Adrenal gland (tissue), 19 donors: ENCODE measurements at places on chromosomes 7 and 10. TPM values are rescaled to one million over a fixed set of nuclear protein-coding genes. Genes with fewer than 3 reads are reported as not detected.

DNA sequence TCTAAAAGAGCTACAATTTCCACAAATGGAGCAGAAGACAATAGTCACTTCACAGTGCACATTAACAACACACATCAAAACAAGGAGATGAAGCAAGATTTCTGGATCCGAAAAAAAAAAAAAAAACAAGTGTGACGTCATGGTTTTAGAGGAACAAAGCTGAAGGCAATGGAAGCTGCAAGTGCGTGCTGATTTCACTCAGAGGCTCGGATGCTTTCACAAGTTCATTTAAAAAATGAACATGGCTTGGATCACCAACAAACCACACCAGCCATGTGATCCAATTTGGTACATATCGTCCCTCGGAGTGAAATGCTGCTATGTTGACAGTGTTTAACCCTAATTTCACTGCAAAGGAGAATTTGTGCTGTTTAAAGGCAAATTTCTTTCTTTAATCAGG, 337.0 kb upstream of the PRKCQ start:
- DNase-seq, result no peak

DNA sequence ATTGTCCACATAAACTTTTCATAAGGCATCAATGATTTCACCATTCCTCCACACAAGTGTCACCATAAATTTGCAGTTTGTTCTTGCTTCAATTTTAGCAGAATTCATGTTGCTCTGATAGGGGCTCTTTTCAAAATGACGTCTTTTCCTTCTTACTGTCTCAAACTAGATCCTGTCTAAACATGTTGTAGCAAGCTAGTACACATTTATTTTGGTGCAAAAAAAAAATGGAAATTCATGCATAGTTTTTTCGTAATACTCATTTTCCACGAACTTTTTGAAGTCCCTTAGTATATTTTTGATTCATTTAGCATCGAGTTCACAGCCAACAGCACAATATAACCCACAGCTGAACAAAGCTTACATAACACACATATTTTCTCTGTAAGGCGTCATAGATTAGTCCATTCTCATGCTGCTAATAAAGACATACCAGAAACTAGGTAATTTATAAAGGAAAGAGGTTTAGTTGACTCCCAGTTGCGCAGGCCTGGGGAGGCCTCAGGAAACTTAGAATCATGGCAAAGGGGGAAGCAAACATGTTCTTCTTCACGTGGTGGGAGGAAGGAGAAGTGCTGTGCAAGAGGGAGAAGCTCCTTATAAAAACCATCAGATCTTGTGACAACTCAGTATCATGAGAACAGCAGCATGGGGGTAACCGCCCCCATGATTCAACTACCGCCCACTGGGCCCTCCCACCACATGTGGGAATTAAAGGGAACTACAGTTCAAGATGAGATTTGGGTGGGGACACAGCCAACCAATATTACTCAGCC, 301.5 kb downstream of the CCDC3 start:
- DNase-seq, result no peak

DNA sequence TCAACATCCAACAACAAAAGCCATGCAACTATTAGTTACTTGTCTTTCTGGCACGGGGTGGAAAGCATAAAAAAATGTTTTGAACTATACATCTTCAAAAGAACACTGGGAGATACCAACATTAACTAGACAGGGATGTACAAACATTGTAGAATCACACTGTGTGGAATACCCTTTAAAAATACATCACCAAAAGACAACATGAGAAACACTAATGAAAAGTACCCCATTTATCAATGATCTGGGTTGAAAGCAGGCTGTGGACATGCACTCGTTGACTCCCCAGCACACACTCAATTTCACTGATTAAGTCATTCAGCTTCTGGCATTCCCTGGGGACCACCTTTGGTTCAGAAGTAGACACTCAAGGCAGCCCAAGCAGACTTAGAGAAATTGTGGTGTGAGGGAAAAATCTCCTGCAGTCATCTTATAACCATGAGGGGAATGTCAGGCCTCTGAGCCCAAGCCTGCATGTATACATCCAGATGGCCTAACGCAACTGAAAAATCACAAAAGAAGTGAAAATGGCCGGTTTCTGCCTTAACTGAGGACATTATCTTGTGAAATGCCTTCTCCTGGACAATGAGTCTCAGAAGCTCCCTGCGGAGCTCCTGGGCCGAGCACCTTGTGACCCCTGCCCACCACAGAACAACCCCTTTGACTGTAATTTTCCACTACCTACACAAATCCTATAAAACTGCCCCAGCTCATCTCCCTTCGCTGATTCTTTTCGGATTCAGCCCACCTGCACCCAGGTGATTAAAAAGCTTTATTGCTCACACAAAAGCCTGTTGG, 53.0 kb downstream of the CACUL1 start:
- no peak for DNase-seq

- DNase-seq, result no peak
Measured at GRCh38 chr10:79063071-79063491, 5.7 kb upstream of the ZMIZ1 start.

DNA sequence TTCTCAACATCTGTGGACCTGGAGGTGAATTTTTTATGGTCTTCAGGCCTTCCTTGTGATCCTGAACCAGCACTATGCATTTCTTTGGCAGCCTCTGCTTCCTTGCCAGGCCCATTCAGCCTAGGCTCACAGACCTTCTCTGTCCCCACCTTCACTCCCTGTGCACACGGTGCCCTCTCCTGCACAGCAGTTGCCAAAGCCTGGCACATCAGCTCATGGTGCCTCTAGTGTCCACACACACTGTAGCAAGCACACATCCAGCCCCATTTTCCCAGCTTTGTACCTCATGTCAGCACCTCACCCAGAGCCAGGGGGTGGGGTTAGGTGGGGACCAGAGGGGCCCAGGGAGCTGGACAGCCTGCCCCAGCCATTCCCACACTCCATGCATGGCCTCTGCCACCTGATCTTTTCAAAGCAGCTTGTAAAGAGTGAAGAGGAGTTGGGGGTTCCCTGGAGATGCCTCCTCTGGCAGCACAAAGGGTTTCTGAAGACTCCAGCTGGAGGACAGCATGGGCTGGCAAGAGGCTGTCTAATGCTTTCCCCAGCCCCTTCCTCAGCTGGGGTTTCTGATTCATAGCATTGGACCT, 57.9 kb upstream of the TMEM72 start:
- peak; percentile 29 for DNase-seq

DNA sequence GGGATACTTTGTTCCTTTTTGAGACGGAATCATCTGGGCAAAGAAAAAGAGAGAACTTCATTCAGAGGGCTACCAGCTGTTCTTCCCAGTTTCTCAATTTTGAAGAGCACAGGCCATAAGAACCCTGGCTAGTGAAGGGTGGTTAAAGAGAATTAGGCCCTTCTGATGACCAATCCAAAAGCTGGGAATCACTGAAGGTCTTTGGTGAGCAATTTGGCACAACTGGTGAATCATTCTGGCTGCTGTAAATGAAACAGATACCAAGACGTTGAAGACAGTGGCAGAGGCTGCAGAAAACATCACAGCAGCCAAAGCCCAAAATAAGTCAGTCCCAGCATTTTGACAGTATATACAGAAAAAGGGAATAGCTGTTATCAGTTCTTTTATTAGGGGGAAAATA, 5.1 kb downstream of the RAPGEF5 start:
- peak; percentile 31 for DNase-seq

- DNase-seq, result no peak
Measured at GRCh38 chr7:138665249-138665648, 35.9 kb downstream of the SVOPL start.

GRCh38 chr7:6252341-6252746, 20.1 kb downstream of the CYTH3 start:
- DNase-seq, result no peak

DNA sequence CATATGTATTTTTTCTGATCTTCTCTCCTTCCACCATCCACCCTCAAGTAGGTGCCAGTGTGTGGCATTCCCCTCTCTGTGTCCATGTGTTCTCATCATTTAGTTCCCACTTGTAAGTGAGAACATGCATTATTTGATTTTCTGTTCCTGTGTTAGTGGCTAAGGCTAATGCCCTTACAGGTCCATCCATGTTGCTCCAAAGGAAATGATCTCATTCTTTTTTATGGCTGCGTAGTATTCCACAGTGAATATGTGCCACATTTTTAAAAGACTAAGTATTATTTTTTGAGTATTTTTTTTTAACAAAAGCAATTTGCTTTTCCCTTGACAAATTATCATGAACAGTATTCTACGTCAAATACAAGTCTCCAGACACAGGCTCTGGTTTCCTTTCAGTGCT, 86.4 kb upstream of the ZNF746 start:
- no peak for DNase-seq

DNA sequence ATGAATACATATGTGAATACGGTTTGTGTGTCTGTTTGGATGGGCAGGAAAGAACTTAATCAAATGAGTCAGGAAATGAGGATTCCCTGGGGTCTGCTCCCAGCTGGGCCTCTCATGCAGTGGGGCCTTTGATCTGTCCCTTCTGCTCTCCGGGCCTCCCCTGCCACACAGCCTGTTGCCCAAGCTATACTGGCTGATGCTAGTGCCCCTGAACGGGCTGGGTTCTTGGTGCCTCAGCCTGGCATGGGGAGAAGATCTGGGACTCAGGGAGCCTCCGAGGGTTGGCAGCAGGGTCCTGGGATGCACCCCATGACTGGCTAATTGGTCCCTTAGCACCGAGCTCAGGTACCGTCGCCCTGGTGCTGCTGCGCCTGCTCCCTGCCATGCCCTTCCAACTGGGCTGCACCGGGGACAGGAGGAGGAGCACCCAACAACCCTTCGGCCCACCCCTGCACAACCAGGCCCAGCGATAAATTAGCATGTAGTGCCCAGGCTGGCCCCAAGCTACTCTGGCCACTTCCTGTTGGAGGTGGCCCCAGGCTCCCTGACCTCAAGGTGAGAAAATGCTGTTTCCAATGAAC, 59.9 kb upstream of the DUSP5 start:
- DNase-seq, result no peak

GRCh38 chr7:28144266-28144665, 36.3 kb downstream of the JAZF1 start:
- no peak for DNase-seq

GRCh38 chr10:16562891-16563290, 41.2 kb upstream of the C1QL3 start:
- DNase-seq, result no peak

- no peak for DNase-seq
Measured at GRCh38 chr10:7075110-7075509, 335.7 kb downstream of the SFMBT2 start.

DNA sequence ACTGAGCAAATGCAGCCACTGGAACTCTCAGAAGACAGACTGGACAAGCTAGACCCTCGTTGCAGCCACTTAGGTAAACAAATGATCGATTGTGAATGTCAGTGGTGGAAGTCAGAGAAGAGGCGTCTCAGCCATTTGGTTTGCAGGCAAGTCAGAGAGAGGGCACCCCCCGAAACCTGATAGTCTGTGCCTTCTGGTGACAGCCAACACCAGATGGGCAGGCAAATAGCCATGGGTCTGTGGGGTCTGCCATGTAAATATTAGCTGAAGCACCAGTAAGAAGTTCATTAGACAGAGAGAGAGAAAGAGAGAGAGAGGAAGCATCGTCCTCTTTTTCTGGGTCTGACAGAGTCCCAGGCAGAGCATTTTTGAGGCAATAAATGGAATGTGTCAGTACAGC, 5.4 kb downstream of the PPP1R17 start:
- no peak for DNase-seq

- DNase-seq, result peak; percentile 99
Measured at GRCh38 chr10:15168786-15169554, 477 bp upstream of the NMT2 start.

DNA sequence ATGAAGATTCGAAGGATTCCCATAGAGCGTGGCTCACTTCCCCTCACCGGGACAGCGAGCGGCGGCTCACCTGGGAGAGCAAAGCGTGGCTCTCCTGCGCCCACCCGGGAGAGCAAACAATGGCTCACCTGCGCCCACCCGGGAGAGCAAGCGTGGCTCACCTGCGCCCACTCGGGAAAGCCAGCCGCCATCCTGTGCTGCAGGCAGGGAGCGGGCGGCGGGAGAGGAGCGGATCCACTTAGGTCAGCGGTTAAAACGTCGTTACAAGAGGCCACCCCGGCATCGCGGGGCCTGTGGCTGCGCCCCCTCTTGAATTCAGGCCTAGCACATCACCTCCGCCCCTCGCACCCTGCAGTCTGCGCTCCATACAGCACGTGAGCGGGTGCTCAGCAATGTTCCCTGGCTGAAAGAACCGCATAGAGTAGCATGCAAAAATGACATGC, 461 bp upstream of the FIGNL1 start:
- DNase-seq, result peak; percentile 31

- no peak for DNase-seq
Measured at GRCh38 chr7:55513868-55514267, 58.4 kb downstream of the VOPP1 start.

- DNase-seq, result no peak
Measured at GRCh38 chr10:62233356-62234076, 35.1 kb downstream of the RTKN2 start.

DNA sequence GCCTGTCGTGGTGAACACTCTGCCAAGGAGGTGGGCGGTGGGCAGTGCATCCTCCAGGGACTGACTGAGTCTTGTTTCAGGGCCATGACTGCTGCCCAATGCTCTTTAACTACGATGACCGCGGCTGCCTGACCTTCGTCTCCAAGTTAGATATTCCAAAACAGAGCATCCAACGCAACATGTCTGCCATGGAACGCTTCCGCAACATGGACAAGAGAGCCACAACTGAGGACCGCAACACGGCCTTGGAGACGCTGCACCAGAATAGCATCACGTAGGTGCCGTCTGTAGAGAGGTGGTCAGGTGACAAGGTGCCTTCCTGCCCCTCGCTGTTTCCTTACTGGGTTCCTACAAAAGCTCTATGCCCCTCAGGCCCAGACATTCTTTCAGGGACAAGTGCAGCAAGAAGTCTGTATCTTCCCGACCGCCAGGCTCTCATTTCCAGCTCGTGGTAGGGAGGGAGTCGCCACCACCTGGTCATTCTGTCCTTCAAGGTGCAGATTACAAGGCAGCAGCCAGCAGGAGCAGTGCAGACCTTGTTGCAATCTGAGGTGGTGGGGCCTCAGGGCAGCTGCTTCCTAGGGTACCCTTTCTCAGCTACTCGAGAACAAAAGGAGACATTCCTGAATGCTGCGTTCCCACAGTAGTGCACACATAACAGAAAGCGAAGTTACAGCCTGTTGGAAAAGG, 14.9 kb upstream of the ARPC1B start:
- no peak for DNase-seq

GRCh38 chr7:14403587-14403986, 414.1 kb upstream of the ETV1 start:
- no peak for DNase-seq

HMX2 gene
- not detected for total RNA-seq

RTKN2 gene
- 0.07 TPM for total RNA-seq

HPS6 gene
- 20.3 TPM for total RNA-seq

LIPF gene
- total RNA-seq, result not detected

CRHR2 gene
- total RNA-seq, result not detected

LMOD2 gene
- total RNA-seq, result not detected

DDC gene
- total RNA-seq, result 0.58 TPM

PRSS37 gene
- total RNA-seq, result not detected

VAX1 gene
- total RNA-seq, result not detected

WEE2 gene
- not detected for total RNA-seq
